ENCODE measurements at places on chromosomes 11 and 22. TPM values are rescaled to one million over a fixed set of nuclear protein-coding genes. Genes with fewer than 3 reads are reported as not detected.
A peak's percentile ranks its signal among the peaks of the same experiment; 100 is the strongest.

- peaks cover 5% of the 10 kb centered on the region for H3K36me3 ChIP-seq
- H3K27me3 ChIP-seq, result no peaks in the 10 kb centered on the region
These were observed 48.5 kb upstream of the PPP2R1B start for GRCh38 chr11:111814557-111815320.

DNA sequence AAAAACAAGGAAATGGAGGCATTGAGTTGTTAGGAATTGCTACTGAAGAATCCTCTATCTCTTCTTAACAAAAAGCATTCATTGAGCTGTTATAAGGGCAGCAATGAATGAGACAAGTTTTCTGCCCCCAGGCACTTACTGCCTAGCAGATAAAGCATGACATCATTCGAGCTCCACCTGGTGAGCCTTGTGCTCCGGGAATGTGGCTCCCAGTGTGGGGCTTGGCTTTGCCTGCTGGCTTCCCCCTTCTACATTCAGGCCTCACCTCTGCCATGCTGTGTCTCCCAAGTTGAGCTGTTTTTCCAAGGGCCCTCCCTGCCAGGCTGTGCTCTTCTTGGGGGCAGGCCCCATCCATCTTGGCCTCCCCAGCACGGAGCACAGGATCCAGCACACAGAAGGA is 56.9 kb upstream of the EIF3D start:
- H3K4me3 ChIP-seq, result no peak overlapping the region
- DNase-seq, result no peak
- no peak overlapping the region for H3K27ac ChIP-seq
- peaks cover 65% of the 10 kb centered on the region for H3K27me3 ChIP-seq
- H3K36me3 ChIP-seq, result no peaks in the 10 kb centered on the region
- no peaks in the 10 kb centered on the region for H3K4me1 ChIP-seq

- H3K36me3 ChIP-seq, result no peaks in the 10 kb centered on the region
- no peaks in the 10 kb centered on the region for H3K4me1 ChIP-seq
- H3K27ac ChIP-seq, result no peak overlapping the region
- DNase-seq, result no peak
These were observed 30.4 kb downstream of the FEZ1 start for GRCh38 chr11:125465701-125466100.

DNA sequence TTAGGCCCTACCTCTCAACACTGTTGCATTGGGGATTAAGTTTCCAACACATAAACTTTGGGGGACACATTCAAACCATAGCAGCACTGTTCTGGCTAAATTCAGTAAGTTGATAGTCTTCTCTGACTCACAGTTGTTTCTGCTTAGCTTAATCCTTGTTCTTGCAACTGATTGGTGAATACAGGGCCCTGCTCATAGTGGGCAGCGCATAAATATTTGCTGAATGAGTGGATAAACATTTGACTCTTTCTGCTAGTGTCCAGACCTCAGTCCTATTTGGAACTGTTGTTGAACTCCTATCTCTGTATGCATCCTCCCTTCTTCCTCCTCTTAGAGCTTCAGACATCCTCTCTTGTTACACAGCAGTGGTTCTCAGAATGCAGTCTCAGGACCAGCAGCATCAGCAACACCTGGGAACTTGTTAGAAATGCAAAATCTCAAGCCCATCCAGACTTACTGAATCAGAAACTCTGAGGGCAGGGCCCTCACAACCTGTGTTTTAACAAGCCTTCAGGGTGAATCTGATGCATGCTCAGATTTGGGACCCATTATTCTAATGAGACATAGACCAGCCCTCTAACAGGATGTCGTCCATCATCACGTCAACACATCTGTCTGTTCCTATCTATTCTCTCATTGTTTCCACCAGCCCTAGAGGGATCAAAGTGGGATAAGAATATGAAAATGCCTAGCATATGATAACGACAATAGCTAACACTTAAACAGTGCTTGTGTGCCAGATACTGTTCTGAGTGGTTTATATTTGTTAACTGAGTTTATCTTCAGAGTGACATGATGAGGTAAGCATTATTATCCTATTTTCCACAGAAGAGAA is 22.3 kb downstream of the SPON1 start:
- H3K36me3 ChIP-seq, result no peaks in the 10 kb centered on the region
- no peaks in the 10 kb centered on the region for H3K27me3 ChIP-seq
- no peaks in the 10 kb centered on the region for H3K4me1 ChIP-seq
- H3K4me3 ChIP-seq, result no peak overlapping the region
- DNase-seq, result no peak

GRCh38 chr11:34870548-34871196 is 45.5 kb downstream of the APIP start:
- no peaks in the 10 kb centered on the region for H3K4me1 ChIP-seq
- no peak overlapping the region for H3K27ac ChIP-seq
- no peaks in the 10 kb centered on the region for H3K27me3 ChIP-seq

DNA sequence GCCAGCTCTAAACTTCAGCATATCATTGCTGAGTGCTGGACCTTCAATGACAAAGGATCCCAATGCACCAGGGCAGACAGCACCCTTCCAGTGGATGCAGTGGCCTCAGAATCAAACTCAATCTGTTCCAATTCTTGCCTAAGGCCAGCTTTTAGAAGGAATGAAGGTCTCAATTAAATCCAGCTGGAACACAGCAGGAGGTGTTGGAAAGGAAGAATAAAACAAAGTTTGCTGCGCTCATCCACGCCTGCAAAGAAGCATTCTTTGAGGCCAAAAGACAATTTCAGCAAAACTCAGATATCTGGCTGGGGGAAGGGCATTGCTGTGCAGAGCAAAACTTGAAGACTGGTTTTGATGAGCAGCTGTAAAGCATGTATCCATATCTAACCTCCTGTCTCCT is 120.7 kb downstream of the CCDC81 start:
- no peaks in the 10 kb centered on the region for H3K27me3 ChIP-seq
- H3K4me3 ChIP-seq, result no peak overlapping the region
- DNase-seq, result no peak
- no peak overlapping the region for H3K27ac ChIP-seq
- no peaks in the 10 kb centered on the region for H3K36me3 ChIP-seq
- H3K4me1 ChIP-seq, result no peaks in the 10 kb centered on the region

DNA sequence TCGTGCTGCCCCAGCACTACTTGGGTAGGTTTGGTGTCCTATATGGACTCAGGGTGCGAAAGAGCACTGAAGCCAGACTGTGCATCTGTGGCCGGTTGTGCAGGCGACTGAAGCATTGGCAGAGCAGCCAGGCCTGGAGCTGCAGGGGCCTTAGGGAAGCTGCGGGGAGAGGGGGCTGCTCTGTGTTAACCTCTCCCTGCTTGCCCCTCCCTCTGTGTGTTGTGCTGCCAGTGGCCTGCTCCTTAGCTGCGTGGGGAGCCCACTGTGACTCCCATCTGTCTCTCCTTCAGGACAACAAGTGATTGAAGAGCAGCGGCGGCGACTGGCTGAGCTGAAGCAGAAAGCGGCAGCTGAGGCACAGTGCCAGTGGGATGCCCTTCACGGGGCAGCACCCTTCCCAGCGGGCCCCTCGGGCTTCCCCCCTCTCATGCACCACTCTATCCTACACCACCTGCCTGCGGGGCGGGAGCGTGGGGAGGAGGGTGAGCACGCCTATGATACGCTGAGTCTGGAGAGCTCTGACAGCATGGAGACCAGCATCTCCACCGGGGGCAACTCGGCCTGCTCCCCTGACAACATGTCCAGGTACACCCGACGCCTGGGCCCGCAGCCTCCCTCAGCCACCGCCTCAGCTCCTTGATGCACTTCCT is 34.3 kb downstream of the TREH start:
- H3K27me3 ChIP-seq, result no peaks in the 10 kb centered on the region
- H3K4me1 ChIP-seq, result peaks cover 28% of the 10 kb centered on the region
- no peak overlapping the region for H3K4me3 ChIP-seq

DNA sequence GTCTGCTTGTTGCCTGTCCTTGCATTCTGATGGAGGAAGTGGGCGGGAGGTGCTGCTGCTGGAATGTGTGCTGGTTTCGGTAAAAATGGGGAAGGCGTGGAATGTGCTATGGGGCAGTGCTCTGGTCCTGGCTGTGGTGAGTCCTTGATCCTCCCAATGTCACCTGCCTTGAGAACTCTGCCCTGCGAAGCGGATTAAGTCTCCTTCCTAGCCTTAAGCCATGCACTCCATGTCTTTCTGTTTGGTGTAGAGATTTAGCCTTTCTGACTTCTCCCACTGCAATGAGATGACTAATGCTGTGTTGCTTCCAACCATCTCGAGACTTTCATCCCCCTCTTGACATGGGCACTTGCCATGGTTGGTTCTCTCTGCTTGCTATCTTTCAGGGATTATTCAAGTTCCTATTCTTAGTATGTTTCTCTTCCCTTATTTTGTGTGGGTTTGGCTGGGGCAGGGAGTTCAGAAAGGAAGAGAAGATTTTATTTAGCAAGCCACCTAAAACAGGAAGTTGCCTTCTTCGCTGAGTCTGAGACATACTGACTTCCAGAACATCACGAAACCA is 687.9 kb downstream of the NTM start:
- H3K4me3 ChIP-seq, result no peak overlapping the region
- no peak for DNase-seq
- no peaks in the 10 kb centered on the region for H3K27me3 ChIP-seq
- H3K4me1 ChIP-seq, result no peaks in the 10 kb centered on the region

DNA sequence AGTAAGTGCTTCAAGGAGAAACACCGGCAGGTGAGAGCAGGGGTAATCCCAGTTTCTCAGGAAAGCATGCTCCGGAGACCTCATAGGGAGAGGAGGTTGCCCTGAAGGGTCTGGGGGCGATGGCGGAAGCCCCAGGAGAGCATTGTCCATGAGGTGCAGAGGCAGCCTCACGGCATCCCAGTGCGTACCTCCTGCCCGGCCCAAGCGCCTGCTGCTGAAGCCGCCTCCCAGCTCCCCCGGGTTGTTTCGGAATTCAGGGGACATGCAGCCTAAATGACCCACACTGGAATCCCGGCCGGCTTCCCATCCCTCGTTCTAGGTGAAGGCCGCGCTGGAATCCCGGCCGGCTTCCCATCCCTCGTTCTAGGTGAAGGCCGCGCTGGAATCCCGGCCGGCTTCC is 2.7 kb downstream of the ZBED4 start:
- no peaks in the 10 kb centered on the region for H3K36me3 ChIP-seq
- no peak for DNase-seq
- peaks cover 16% of the 10 kb centered on the region for H3K4me1 ChIP-seq
- no peak overlapping the region for H3K4me3 ChIP-seq

DNA sequence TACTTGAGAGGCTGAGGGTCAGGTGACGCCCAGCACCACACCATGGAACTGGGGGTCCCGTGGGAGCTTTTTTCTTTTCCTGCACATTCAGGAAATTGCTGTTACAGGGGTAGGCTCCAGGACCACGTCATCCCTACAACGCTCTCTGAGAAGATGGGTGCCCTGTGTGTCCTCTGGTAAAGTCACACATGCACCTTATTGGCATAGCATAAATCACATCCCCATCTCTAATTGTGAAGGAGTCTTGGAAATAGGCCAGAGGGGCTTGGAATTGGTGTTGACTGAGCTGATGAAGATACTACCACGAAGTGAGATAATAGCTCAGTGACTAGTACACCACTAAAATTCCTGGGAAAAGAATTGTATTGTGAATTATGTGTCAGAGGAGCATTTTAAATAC is 57.6 kb downstream of the TNRC6B start:
- H3K36me3 ChIP-seq, result no peaks in the 10 kb centered on the region
- no peaks in the 10 kb centered on the region for H3K27me3 ChIP-seq

GRCh38 chr11:93444617-93445073 is 98.5 kb downstream of the SMCO4 start:
- no peak overlapping the region for H3K27ac ChIP-seq
- H3K4me3 ChIP-seq, result no peak overlapping the region
- peaks cover 2% of the 10 kb centered on the region for H3K27me3 ChIP-seq
- DNase-seq, result no peak
- no peaks in the 10 kb centered on the region for H3K36me3 ChIP-seq

GRCh38 chr22:37310815-37311595 is 28.7 kb downstream of the CYTH4 start:
- H3K4me3 ChIP-seq, result no peak overlapping the region
- no peaks in the 10 kb centered on the region for H3K36me3 ChIP-seq
- DNase-seq, result peak; percentile 41
- peaks cover 4% of the 10 kb centered on the region for H3K27me3 ChIP-seq
- H3K4me1 ChIP-seq, result peaks cover 4% of the 10 kb centered on the region

GRCh38 chr11:4441515-4441914 is 7.6 kb upstream of the OR52K2 start:
- no peaks in the 10 kb centered on the region for H3K4me1 ChIP-seq
- DNase-seq, result no peak
- H3K36me3 ChIP-seq, result no peaks in the 10 kb centered on the region
- no peaks in the 10 kb centered on the region for H3K27me3 ChIP-seq
- no peak overlapping the region for H3K27ac ChIP-seq

DNA sequence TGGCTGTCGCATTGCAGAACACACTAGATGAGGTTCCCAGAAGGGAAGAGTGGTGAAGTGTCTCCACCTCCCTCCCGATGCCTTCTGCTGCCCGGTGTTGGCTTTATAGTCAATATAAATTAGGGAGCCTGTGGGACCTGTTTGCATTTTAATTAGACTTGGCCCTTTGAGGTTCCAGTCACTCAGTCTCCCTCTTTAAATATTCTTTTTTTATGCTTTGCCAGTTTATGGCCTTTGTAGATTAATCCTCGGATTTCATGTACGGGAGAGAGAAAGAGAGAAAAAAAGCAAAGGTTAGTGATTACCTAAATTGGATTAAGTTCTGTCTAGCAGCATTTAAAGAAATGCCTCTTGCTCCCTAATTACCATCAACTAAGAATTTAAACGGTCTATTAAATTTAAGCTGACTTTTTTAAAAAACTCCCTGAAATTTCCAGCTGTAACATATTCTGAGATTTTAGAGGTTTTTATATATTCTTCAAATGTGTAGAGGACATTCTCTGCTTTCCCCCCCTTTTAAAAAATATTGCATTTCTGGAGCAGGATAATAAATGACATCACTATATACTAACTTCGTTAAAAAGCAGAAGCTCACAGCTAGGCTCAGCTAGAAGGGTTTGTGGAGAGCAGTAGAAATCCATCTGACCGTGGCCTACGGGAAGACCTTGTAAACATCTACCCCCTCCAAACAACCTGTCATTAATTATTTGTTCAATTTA is 84.4 kb downstream of the PRR5L start:
- H3K36me3 ChIP-seq, result no peaks in the 10 kb centered on the region
- no peak overlapping the region for H3K27ac ChIP-seq
- H3K4me1 ChIP-seq, result peaks cover 5% of the 10 kb centered on the region
- H3K27me3 ChIP-seq, result peaks cover 21% of the 10 kb centered on the region
- no peak for DNase-seq

- H3K4me3 ChIP-seq, result no peak overlapping the region
- no peaks in the 10 kb centered on the region for H3K4me1 ChIP-seq
- H3K27ac ChIP-seq, result no peak overlapping the region
- H3K36me3 ChIP-seq, result no peaks in the 10 kb centered on the region
- no peaks in the 10 kb centered on the region for H3K27me3 ChIP-seq
- DNase-seq, result no peak
These were observed 33.6 kb downstream of the ASRGL1 start for GRCh38 chr11:62370743-62371440.

The FGF3 gene
- not detected for polyA plus RNA-seq

The VWA5A gene
- 1.2 TPM for polyA plus RNA-seq

The IRAG1 gene
- 1.8 TPM for polyA plus RNA-seq

The PANX3 gene
- not detected for polyA plus RNA-seq

The TOB2 gene
- 26.1 TPM for polyA plus RNA-seq

The LAYN gene
- 6.3 TPM for polyA plus RNA-seq

The DDTL gene
- 6.6 TPM for polyA plus RNA-seq

The CD3E gene
- polyA plus RNA-seq, result 0.27 TPM

The ARHGAP20 gene
- polyA plus RNA-seq, result 0.84 TPM
